ENCODE measurements at places on chromosomes 5 and 9. TPM values are rescaled to one million over a fixed set of nuclear protein-coding genes. Genes with fewer than 3 reads are reported as not detected.

GRCh38 chr5:142364251-142365145 lies 39.7 kb upstream of the SPRY4 start:
- no peak overlapping the region for H3K27ac ChIP-seq
- H3K4me1 ChIP-seq: peaks cover 8% of the 10 kb centered on the region
- H3K36me3 ChIP-seq: no peaks in the 10 kb centered on the region
- H3K27me3 ChIP-seq: no peaks in the 10 kb centered on the region
- no peak for DNase-seq

DNA sequence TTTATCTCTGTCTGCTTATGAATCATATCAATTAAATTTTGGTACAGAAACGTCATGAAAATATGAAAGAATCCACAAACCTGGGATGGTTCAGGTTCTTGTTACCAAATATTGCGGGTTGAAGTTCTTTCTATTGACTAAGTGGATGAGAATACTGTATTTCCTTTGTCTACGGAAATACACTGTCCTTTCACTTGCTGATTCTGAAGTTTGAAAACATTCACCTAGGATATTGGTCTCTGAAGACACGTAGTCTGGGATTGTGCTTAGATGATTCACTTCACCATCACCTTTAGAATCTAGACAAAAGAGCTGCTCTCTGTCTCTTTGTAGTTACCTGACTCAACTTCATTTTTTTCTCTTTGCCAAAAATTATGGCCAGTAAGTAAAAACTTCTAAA lies 222.4 kb downstream of the FBN2 start:
- H3K27me3 ChIP-seq: no peaks in the 10 kb centered on the region
- H3K27ac ChIP-seq: no peak overlapping the region
- no peaks in the 10 kb centered on the region for H3K4me1 ChIP-seq
- no peak for DNase-seq
- H3K36me3 ChIP-seq: no peaks in the 10 kb centered on the region

DNA sequence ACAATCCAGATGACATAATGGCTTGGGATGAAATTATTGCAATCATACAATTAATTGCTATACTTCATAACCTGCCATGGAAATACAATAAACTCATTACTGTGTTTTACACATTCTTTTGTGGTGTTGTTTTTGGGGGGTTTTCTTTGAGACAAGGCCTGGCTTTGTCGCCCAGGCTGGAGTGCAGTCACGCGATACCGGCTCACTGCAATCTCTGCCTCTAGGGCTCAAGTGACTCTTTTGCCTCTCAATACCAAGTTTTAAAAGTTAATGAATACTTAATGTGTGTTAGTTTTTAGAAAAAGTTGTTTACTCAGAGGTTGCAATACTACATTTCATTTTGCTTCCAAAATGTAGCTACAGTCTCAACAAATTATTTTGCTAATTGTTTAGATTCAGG lies 598.4 kb downstream of the CHSY3 start:
- DNase-seq: no peak
- H3K4me1 ChIP-seq: no peaks in the 10 kb centered on the region
- no peaks in the 10 kb centered on the region for H3K27me3 ChIP-seq
- H3K4me3 ChIP-seq: no peak overlapping the region

DNA sequence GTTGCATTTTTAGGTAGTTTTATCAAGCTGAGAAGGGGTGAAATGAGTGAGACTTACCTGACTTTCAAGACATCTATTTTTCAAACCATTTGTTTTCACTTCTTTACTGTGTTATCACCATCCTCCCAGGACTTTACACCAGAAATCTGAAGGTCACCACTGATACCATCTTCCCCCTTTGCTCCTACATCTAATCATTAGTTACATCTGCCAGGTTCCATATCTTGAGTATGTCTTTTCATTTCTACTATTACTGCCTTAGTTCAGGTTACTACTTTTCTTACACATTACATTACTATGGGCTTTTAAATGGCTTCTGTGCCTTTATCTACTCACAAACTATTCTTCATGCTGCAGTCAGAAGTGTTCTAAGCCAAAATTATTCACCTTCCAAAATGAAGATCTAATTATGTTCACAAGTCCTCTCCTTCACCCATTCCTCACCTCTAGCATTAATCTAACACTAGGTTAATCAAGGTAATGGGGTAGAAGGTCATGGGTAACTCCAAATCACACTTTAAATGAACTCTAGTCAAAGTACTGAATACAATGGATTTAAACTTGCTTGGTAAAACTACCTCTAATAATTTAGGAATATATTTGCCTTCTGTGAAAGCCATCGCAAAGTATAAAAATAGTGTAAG lies 2.1 kb upstream of the HSDL2 start:
- no peaks in the 10 kb centered on the region for H3K36me3 ChIP-seq
- no peaks in the 10 kb centered on the region for H3K27me3 ChIP-seq
- no peak for DNase-seq
- peaks cover 20% of the 10 kb centered on the region for H3K4me1 ChIP-seq
- H3K4me3 ChIP-seq: peak overlapping the region; percentile 88

GRCh38 chr9:92312887-92313623 lies 12.1 kb downstream of the NOL8 start:
- peaks cover 4% of the 10 kb centered on the region for H3K4me1 ChIP-seq
- H3K27me3 ChIP-seq: no peaks in the 10 kb centered on the region
- H3K27ac ChIP-seq: no peak overlapping the region
- H3K4me3 ChIP-seq: no peak overlapping the region

DNA sequence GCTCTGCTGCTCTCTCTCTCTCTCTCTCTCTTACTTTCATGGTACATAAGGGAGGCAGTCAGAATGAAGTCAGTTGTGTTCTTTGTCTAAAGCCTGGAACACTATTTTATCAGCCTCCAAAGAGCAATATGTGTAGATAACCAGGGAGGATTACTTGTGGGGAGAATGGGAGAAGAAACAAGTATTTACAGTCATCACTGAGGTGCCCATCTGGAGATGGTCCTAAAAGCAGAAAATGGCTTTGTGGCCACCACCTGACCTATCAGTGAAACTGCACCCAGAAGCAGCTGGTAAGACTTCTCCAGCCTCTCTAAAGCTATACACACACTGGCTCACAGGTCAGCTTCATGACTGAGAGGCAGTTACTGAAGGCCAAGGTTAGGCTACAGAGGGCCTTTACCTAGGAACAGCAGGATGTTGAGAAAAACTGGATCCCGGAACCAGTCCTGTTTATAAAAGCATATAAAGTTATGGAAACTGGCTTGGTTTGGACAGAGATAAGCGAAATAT lies 75.1 kb downstream of the MRPS27 start:
- no peaks in the 10 kb centered on the region for H3K27me3 ChIP-seq
- DNase-seq: no peak
- no peak overlapping the region for H3K4me3 ChIP-seq
- no peak overlapping the region for H3K27ac ChIP-seq
- H3K36me3 ChIP-seq: no peaks in the 10 kb centered on the region

GRCh38 chr5:160023007-160023907 lies 14.3 kb downstream of the TTC1 start:
- H3K27me3 ChIP-seq: no peaks in the 10 kb centered on the region
- DNase-seq: no peak
- H3K27ac ChIP-seq: no peak overlapping the region
- no peak overlapping the region for H3K4me3 ChIP-seq
- H3K36me3 ChIP-seq: no peaks in the 10 kb centered on the region

- H3K4me1 ChIP-seq: no peaks in the 10 kb centered on the region
- H3K4me3 ChIP-seq: no peak overlapping the region
- no peaks in the 10 kb centered on the region for H3K36me3 ChIP-seq
- peaks cover 13% of the 10 kb centered on the region for H3K27me3 ChIP-seq
- DNase-seq: no peak
- no peak overlapping the region for H3K27ac ChIP-seq
These were observed 1.8 kb upstream of the PDE8B start for GRCh38 chr5:77208507-77209163.

DNA sequence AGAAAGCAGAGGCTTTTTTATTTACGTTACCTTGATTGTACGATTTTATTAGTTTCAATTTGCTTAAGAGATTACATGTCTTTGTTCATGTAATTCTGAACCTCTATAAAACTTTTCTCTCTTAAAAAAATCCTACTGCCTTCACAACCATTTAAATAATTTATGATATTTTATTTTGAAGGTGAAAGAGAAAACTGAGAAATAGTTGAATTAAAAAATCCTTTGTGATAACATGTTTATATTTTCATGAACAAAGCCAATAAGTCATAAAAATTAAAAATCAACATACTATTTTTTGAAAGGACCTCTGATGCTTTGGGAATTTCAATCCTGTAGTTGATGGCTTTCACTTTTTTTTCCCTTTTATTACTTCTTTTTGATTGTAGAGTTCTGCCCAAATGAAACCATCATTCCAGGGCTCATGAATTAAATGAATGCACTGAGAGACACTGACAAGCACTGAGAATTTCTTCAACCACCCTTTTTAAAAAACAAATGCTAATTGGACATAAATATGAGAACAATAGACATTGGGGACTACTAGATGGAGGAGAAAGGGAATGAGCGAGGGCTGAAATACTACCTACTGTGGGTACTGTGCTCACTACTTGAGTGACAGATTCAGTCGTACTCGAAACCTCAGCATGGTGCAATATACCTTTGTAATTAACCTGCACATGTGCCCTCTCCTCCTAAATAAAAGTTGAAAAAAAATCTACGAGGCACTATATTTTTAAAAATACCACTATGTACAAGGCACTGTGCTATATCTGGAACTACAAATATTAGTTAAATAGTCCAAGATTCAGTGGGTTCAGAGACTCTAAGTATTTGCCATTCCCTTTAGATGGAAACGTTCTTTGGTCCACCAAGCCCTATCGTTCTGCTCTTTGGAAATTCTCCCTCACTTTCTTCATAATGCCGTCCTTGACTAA lies 5.9 kb downstream of the CDKN2A start:
- H3K4me3 ChIP-seq: no peak overlapping the region
- peaks cover 4% of the 10 kb centered on the region for H3K27me3 ChIP-seq
- DNase-seq: no peak
- no peak overlapping the region for H3K27ac ChIP-seq
- no peaks in the 10 kb centered on the region for H3K36me3 ChIP-seq

- H3K27me3 ChIP-seq: no peaks in the 10 kb centered on the region
- H3K27ac ChIP-seq: no peak overlapping the region
- H3K4me3 ChIP-seq: no peak overlapping the region
- no peaks in the 10 kb centered on the region for H3K4me1 ChIP-seq
These were observed 115.6 kb upstream of the IRX4 start for GRCh38 chr5:1998348-1998669.

Gene FOXD4L4
- 0.27 TPM for total RNA-seq

Gene ADAMTS6
- 0.93 TPM for total RNA-seq

Gene HAVCR2
- 6.6 TPM for total RNA-seq

Gene GPR151
- not detected for total RNA-seq

Gene DMRTA1
- total RNA-seq: not detected

Gene LCN1
- not detected for total RNA-seq

All from CD8-positive, alpha-beta memory T cell (primary cell).